Stimulated activated CD4-positive, alpha-beta T cell treated with anti-CD3 and anti-CD28 coated beads, Interleukin-1b, Interleukin-23, amount 100 ng/mL, for 1 hour (primary cell): ENCODE measurements at places on chromosomes 12 and 14.

- DNase-seq = no peak
Measured at GRCh38 chr12:131895640-131896079, 1.2 kb downstream of the ULK1 start.

- DNase-seq = no peak
Measured at GRCh38 chr12:123010110-123010509, 29.6 kb downstream of the ARL6IP4 start.

- peak; percentile 22 for DNase-seq
Measured at GRCh38 chr12:71755146-71755892, 656 bp downstream of the RAB21 start.

- no peak for DNase-seq
Measured at GRCh38 chr14:105418269-105419194, 1.1 kb upstream of the MTA1 start.

DNA sequence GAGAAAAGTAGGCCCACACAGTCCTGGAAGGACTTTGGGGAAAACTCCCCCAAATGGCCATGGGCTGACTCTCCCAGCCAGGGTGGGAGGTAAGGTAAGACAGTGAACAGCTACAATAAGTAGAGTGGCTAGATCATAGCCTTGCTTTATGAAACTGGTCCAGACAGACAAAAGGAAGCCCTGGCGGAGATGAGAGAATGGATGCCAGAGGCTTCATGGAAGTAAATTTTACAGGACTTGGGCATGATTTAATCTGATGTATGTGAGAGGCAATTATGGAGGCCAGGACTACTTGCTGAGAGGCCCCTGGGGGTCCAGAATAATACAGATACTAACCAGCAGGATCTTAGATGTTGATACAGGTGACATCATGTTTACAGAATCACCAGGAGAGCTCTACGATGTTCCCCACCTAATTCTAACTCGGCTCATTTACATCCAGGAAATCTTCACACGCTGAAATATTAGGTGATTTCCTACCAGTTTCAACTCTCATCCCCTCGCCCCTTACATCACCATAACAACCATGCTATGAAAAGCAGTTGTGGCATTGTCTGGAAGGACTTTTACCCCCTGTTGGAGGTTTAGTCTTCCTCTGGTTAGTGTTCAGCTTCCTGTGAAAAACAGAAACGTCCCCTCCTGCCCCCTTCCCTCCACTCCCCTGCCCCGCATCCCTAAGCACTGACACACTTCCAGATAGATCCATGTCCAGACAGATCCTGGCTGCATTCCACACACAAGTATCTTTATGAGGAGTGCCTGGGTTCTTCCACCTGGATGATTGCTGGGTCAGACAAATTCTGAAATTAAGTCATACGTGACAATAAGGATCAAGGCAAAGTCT is 39.5 kb upstream of the NT5DC3 start:
- no peak for DNase-seq

- no peak for DNase-seq
Measured at GRCh38 chr14:84085493-84085892, 1444.5 kb upstream of the FLRT2 start.

DNA sequence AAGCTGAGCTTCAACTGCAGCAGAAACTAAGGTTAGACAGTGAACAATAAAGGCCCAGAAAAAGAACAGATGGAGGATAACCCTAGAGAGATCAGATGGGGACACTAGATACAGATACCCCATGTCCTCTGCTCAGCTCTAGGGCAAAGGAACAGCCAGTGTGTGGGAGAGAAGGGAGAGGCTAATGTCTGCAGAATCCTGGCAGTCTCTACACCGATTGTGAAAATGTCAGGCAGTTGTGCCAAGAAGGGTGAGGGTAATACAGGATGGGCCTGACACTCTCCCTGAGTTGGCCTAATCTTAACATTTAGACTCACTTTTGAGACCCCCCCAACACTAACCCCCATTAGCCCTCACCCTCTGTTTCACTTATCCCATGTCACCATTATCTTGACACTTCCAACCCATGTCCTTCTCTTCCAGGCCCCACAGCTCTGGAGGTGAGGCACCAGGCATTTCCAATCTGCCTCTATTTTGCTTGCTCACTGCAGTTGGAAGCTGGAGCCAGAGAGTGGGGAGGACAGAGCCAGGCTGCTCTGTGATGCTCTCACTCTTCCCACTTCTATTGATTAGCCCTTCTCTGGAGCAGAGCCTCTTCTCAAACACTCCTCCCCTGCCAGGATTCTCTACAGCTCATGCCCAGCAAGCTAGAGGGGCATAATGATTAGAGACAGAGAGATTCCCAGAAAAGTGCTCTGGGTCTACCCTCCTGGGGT is 3.0 kb upstream of the BLOC1S1 start:
- no peak for DNase-seq

DNA sequence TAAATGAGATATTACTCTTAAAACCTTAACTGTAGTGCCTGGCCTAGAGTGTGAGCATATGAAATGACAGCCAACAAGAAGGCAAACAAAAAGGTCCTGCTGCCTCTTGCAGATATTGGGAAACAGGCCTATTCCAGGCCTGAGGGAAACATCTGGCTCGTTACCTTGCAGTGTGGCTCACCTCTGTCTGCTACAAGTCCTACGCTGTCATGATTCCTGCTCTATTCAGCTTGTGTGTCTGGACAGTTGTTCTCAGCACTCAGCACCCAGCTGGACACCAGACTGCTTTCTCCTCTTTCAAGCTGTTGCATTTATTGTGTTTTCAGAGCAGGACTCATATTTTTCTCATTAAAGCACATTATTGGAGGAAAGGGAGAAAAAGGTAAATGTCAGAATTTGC is 113.5 kb downstream of the TMTC2 start:
- DNase-seq = no peak

DNA sequence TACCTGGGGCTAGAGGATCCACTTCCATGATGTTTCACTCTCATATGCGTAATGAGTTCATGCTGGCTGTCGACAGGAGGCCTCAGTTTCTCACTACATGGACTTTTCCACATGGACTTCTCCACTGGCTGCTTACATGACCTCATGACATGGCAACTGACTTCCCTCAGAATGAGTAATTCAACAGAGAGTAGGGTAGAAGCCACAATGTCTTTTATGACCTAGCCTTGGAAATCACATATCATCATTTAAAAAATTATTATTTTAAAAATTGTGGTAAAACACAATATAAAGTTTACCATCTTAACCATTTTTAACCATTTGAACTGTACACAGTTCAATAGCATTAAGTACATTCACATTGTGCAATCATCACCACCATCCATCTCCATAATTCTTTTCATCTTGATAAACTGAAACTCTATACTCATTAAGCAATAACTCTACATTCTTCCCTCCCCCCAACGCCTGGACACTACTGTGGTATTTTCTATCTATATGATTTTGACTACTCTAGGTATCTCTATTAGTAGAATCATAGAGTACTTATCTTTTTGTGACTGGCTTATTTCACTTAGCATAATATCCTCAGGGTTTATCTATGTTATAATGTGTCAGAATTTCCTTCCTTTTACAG is 144.5 kb downstream of the TGFB3 start:
- DNase-seq = no peak

- peak; percentile 63 for DNase-seq
Measured at GRCh38 chr14:103104654-103105452, 10.3 kb downstream of the EXOC3L4 start.

GRCh38 chr14:104345621-104346462 is 207.5 kb downstream of the KIF26A start:
- DNase-seq = no peak

GRCh38 chr12:106353175-106353574 is 4.4 kb upstream of the POLR3B start:
- no peak for DNase-seq

DNA sequence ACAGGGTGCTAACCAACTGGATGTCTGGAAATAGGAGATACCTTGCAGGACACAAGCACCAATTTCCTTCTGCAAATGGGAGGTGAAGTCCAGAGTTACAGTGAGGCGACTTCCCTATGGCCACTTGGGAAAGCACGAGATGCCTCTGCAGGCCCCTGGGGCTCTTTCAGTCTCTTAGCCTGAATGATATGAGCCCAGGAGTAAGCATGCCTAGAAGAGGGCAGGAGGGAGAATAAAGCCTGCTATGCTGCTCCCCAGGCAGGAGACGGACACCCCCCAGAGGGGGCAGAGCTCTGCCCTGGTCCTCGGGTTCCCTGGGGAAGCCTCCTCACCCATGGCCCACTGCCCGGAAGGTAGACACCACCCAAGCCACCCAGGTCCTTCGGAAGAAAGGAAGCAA is 105.1 kb downstream of the GCH1 start:
- no peak for DNase-seq

- DNase-seq = peak; percentile 2
Measured at GRCh38 chr14:92897922-92898565, 24.9 kb upstream of the CHGA start.

GRCh38 chr12:6960593-6961277 is 9.6 kb downstream of the PTPN6 start:
- DNase-seq = no peak

GRCh38 chr12:131241517-131241916 is 287.8 kb downstream of the ADGRD1 start:
- DNase-seq = no peak

DNA sequence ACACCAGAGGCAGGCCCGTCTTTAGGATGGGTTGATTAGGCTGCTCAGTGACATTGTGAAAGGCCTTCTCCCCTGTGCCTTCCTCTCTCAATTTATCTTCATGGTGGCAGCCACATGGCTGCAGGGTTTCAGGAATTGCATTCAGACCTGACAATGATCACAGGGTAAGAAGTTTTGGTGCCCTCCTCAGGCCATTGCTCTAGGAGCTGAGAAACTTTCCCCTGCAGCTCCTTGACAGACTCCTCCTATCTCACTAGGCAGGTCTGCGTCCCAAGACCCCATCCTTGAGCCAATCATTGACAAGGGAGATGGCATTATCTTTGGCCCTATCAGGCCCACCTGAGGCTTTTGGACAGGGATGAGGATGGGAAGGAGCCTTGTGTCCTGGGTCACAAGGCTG is 57.4 kb upstream of the ANO4 start:
- DNase-seq = no peak

DNA sequence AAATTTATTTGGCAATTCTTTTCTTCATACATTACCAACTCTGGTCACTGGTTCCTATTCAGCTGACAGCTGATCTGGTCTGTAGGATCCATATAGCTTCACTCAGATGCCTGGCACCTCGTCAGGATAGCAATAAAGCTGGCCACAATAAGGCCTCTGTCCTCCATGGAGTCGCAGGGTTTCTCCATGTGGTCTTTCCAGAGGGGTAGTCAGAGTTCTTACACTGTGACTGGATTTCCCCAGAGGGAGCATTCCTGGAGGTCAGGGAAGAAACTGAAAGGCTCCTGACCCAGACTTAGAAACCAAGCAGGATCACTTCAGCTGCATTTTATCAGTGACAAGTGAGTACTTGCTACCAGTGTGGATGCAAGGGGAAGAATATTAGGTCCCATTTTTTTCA is 34.9 kb upstream of the SIX1 start:
- DNase-seq = no peak

- no peak for DNase-seq
Measured at GRCh38 chr14:101839236-101839635, 77.7 kb downstream of the PPP2R5C start.

DNA sequence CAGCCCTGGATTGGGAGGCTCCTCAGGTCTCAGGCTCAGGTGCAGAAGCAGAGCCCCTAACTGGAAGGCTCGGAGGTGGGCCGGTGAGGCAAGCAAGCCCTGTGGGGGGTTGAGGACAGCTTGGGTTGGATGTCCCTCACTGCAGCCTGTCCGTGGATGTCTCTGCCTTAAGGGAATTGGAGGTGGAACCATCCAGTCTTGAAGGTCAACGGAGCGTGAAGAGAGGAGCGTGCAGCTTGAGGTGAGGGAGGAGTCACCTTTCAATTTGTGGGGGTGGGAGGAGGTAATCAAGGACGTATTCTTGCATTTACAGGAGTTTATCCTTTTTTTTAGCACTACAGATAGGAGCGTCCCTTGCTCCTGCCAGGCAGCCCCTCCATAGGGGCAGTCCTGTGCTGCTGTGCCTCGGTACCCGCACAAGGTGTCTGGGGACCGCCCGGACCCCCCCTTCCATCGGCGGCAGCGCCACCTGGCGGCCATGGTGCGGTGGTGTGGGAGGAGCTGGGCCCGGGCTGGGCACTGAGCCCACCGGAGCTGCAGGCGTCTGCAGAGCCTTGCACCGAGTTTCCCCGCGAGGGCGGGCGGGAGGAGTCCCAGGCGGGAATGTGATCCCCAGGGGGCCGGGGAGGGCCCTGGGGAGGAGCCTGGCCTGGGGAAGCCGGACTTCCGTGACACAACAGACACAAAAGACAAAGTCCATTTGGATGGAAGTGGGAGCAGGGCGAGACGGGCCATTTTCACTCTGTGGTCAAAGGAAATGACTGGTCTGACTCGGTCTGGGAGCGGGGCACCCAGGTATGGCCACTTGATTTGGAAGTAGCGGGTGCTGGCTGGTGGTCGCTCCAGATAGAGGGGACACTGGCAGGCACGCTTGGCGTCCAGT is 864 bp downstream of the DNAJC22 start:
- DNase-seq = peak; percentile 58

- no peak for DNase-seq
Measured at GRCh38 chr14:79279645-79280597, 931.4 kb downstream of the DIO2 start.

GRCh38 chr14:73369428-73369827 is 88.9 kb downstream of the NUMB start:
- DNase-seq = no peak

- peak; percentile 2 for DNase-seq
Measured at GRCh38 chr12:27780612-27781408, 774 bp upstream of the MANSC4 start.

GRCh38 chr12:120573560-120573959 is 7.6 kb downstream of the POP5 start:
- DNase-seq = no peak

DNA sequence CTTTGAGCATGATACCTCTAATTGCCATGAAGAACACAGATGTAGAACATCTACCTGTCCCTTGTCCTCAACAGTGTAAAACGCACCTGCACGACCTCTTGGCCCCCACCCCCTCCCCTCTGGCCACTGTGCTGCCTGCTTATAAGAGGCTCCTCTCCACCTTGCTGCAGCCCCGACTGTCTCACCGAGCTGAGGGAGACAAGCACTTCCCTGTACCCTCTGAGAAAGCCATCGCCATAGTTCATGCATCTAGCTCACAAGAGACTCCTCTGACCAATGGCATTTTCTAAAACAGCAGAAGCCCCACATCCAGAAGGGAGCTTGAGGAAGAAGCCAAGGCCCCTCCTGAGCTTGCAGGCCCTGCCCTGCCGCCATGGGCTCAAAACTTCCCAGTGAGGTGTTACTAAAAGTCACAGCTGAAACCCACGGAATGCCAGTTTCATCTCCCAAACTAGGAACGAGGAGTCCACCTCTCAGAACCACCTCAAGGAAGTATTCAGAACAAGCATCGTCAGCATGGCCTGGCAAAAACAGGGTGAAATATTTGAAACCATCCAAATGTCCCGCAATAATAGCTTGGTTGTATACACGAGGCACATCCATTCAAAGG is 21.5 kb upstream of the ANO2 start:
- DNase-seq = no peak

DNA sequence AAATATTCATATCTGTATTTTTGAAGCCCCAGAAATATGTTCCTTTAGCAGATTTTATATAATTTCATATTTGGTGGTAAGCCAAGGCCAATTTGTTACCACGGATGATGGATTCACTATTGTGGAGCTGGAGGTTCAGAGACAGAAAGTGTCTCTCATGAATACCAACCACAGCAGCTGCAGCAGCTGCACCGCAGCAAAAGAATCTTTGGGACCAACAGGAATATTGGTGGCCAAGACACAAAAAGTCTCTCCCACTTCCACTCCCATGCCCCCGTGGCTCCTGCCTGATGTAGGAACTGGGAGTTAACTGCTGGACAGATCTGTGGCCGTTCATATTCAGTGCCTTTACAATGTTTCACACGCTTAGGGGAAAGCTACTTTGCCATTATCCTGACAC is 155.3 kb downstream of the ADAMTS20 start:
- no peak for DNase-seq

GRCh38 chr14:34030864-34031263 is 80.0 kb upstream of the EGLN3 start:
- no peak for DNase-seq
